Parietal lobe (tissue), 2 donors: ENCODE measurements at places on chromosomes 16 and 17. TPM values are rescaled to one million over a fixed set of nuclear protein-coding genes. Genes with fewer than 3 reads are reported as not detected.

Gene TP53TG3
- not detected for total RNA-seq

Gene ATP1B2
- total RNA-seq: 16.6 TPM

Gene CD79B
- 0.63 TPM for total RNA-seq

Gene KCNH6
- not detected for total RNA-seq

Gene FZD2
- total RNA-seq: 7.2 TPM

Gene IST1
- total RNA-seq: 161 TPM

Gene FBXW10B
- 3.1 TPM for total RNA-seq

Gene TPSD1
- not detected for total RNA-seq

Gene EVI2A
- total RNA-seq: 1.9 TPM

Gene TMEM92
- not detected for total RNA-seq

Gene MT4
- total RNA-seq: not detected

Gene VASN
- total RNA-seq: 1.9 TPM

Gene CFAP97D1
- total RNA-seq: not detected

Gene TSNAXIP1
- total RNA-seq: 6.3 TPM

Gene SLC38A8
- total RNA-seq: not detected

Gene FOXL1
- 0.63 TPM for total RNA-seq

Gene DNAH3
- 0.63 TPM for total RNA-seq

Gene KRTAP1-5
- not detected for total RNA-seq
